A375 (cell line): ENCODE measurements at places on chromosomes 3 and 15. TPM values are rescaled to one million over a fixed set of nuclear protein-coding genes. Genes with fewer than 3 reads are reported as not detected.

The CGNL1 gene
- total RNA-seq: 0.08 TPM in 2 replicates

The SCAANT1 gene
- total RNA-seq: 5.6 TPM in 1 of 2 replicates, not detected in the other

The SMCO1 gene
- total RNA-seq: not detected in 2 replicates

The GOLGA6L10 gene
- total RNA-seq: 1.6 and 1.7 TPM in 2 replicates

The MDFIC2 gene
- not detected in 2 replicates for total RNA-seq

The TSC22D2 gene
- total RNA-seq: 4.1 and 6.5 TPM in 2 replicates

The ARGFX gene
- not detected in 2 replicates for total RNA-seq
